Nasal cavity respiratory epithelium epithelial cell of viscerocranial mucosa (primary cell): ENCODE measurements at places on chromosomes 5 and 9. TPM values are rescaled to one million over a fixed set of nuclear protein-coding genes. Genes with fewer than 3 reads are reported as not detected.

The RASGRF2 gene
- total RNA-seq: 0.71 and 1.0 TPM in 2 replicates

The TIFAB gene
- total RNA-seq: not detected in 2 replicates

The TAF1L gene
- total RNA-seq: under 0.01 TPM in 2 replicates

The TLX3 gene
- total RNA-seq: not detected in 2 replicates

The IFNA16 gene
- not detected in 2 replicates for total RNA-seq

The FGF18 gene
- total RNA-seq: under 0.01 and 0.07 TPM in 2 replicates

The GOLGA1 gene
- total RNA-seq: 12.0 and 18.0 TPM in 2 replicates

The ARHGEF39 gene
- total RNA-seq: 0.07 and 0.34 TPM in 2 replicates

The NR2F1 gene
- total RNA-seq: 0.71 TPM in 1 of 2 replicates, not detected in the other

The SLC1A1 gene
- total RNA-seq: 0.68 and 1.8 TPM in 2 replicates

The INSL6 gene
- not detected in 2 replicates for total RNA-seq

The COL15A1 gene
- 0.07 TPM in 1 of 2 replicates, not detected in the other for total RNA-seq

The CCDC152 gene
- total RNA-seq: 0.21 and 0.68 TPM in 2 replicates

The RARS1 gene
- 117 and 133 TPM in 2 replicates for total RNA-seq

The THG1L gene
- 23.9 and 38.6 TPM in 2 replicates for total RNA-seq

The MINAR2 gene
- total RNA-seq: not detected in 2 replicates

The MEF2C gene
- under 0.01 and 2.1 TPM in 2 replicates for total RNA-seq

The LMX1B gene
- total RNA-seq: under 0.01 and 0.14 TPM in 2 replicates

The ELL2 gene
- total RNA-seq: 117 and 132 TPM in 2 replicates

The SLC34A1 gene
- 0.14 TPM in 1 of 2 replicates, not detected in the other for total RNA-seq

The IFNA2 gene
- not detected in 2 replicates for total RNA-seq

The SH3RF2 gene
- 14.4 and 32.2 TPM in 2 replicates for total RNA-seq

The PCDHGA2 gene
- total RNA-seq: 0.34 and 1.00 TPM in 2 replicates

The TRPM3 gene
- under 0.01 TPM in 1 of 2 replicates, not detected in the other for total RNA-seq

The PFDN1 gene
- total RNA-seq: 35.0 and 36.6 TPM in 2 replicates

The PLPP7 gene
- under 0.01 TPM in 1 of 2 replicates, not detected in the other for total RNA-seq

The SHISAL2B gene
- not detected in 2 replicates for total RNA-seq

The FOXD4L5 gene
- total RNA-seq: under 0.01 and 0.14 TPM in 2 replicates

The LPAR1 gene
- total RNA-seq: 10.6 and 15.9 TPM in 2 replicates

The NOXA1 gene
- 0.68 and 3.3 TPM in 2 replicates for total RNA-seq

The LRRC26 gene
- 2.1 TPM in 1 of 2 replicates, not detected in the other for total RNA-seq

The RNF208 gene
- total RNA-seq: 0.34 and 0.78 TPM in 2 replicates

The PCAT7 gene
- total RNA-seq: not detected in 2 replicates

The GABRA1 gene
- not detected in 2 replicates for total RNA-seq

The BARHL1 gene
- total RNA-seq: not detected in 2 replicates

The CDX1 gene
- not detected in 2 replicates for total RNA-seq

The RNF224 gene
- total RNA-seq: under 0.01 and 0.28 TPM in 2 replicates

The LCN1 gene
- not detected in 2 replicates for total RNA-seq

The NMUR2 gene
- not detected in 2 replicates for total RNA-seq

The DEPDC1B gene
- total RNA-seq: 1.3 and 2.7 TPM in 2 replicates

The PDE8B gene
- total RNA-seq: under 0.01 and 0.07 TPM in 2 replicates

The HK3 gene
- total RNA-seq: under 0.01 TPM in 1 of 2 replicates, not detected in the other

The CDHR2 gene
- under 0.01 and 0.43 TPM in 2 replicates for total RNA-seq

The CCL27 gene
- 0.21 and 0.34 TPM in 2 replicates for total RNA-seq

The SPINK6 gene
- total RNA-seq: 1.7 TPM in 1 of 2 replicates, not detected in the other
